ENCODE measurements at places on chromosomes 13 and 19. TPM values are rescaled to one million over a fixed set of nuclear protein-coding genes. Genes with fewer than 3 reads are reported as not detected.

Gene BRCA2
- 14.5 TPM for total RNA-seq

Gene LRRC25
- not detected for total RNA-seq

Gene ZNF491
- total RNA-seq: not detected

Gene IFT88
- 11.0 TPM for total RNA-seq

Gene KIRREL2
- not detected for total RNA-seq

Gene GPR183
- not detected for total RNA-seq

Gene RAD23A
- 187 TPM for total RNA-seq

Gene IFNL1
- total RNA-seq: not detected

Gene RFX1
- 20.6 TPM for total RNA-seq

Gene ZNF256
- 6.4 TPM for total RNA-seq

Data from PC-9 (cell line).